ENCODE measurements at places on chromosomes 5 and 9.

DNA sequence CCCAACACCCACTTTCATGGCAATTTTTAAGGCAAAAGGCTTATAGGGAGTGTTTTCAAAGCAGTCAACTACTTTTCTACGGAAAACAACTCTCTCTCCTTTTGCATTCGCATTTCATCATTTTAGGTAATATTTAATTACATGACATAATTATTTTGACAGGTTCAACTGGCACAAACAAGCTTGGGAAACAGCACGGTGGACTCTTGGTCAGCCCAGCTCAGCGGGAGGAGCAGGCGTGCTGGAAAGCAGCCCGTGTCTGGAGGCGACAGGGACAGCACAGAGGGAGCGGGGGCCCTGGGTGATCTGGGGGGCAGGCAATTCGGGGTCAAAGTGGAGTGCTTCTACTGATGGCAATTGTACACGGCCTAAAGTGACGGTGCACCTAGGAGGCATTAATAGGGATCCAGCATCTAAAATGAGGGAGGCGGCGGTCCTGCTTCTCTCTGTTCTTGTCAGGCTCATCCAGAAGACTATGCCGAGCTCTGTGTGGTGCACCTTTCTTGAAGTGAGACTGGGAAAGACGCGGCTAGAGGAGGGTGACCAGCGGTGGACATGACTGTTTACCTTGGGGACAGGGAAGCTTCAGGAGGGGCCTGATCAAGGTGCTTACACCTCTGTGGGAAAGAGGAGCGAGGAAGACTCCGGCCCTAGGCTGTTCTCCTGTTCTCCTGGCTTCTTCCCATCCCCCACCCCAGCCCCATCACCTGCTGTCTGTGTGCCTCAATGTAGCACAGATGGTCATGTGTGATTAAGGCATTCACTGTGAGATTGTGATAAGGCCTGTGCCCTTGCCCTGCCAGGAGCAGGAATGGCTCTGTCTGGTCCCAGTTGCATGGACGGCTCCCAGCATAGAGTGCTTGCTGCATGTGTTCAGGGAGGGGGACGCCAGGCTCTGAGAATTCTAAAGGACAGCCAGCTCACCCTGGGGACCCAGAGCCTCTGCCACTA lies 3.4 kb downstream of the MYMK start:
- DNase-seq, result no peak

GRCh38 chr9:110802416-110803035 lies 133.9 kb downstream of the MUSK start:
- no peak for DNase-seq

- DNase-seq, result no peak
These were observed 125.3 kb downstream of the ST8SIA4 start for GRCh38 chr5:100777680-100778300.

DNA sequence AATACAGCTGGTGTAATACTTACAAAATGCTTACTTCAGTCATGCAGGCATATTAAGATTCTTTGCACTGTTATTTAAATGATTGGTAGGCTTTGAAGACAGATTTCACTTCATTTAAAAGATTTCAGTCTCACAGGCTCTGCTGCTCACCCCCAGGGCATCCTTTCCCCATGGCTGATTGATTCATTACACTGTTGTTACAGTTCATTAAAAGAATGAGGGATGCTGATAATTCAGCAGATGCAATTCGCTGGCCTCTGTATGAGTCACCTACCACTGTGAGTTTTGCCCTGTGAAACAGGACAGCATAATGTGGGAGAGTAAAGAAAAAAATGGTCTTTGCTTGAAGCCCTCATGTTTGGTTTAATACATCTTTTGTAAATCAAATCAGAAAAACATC lies 246.9 kb downstream of the CYLC2 start:
- DNase-seq, result no peak

GRCh38 chr5:124790301-124790894 lies 44.0 kb upstream of the ZNF608 start:
- DNase-seq, result no peak

DNA sequence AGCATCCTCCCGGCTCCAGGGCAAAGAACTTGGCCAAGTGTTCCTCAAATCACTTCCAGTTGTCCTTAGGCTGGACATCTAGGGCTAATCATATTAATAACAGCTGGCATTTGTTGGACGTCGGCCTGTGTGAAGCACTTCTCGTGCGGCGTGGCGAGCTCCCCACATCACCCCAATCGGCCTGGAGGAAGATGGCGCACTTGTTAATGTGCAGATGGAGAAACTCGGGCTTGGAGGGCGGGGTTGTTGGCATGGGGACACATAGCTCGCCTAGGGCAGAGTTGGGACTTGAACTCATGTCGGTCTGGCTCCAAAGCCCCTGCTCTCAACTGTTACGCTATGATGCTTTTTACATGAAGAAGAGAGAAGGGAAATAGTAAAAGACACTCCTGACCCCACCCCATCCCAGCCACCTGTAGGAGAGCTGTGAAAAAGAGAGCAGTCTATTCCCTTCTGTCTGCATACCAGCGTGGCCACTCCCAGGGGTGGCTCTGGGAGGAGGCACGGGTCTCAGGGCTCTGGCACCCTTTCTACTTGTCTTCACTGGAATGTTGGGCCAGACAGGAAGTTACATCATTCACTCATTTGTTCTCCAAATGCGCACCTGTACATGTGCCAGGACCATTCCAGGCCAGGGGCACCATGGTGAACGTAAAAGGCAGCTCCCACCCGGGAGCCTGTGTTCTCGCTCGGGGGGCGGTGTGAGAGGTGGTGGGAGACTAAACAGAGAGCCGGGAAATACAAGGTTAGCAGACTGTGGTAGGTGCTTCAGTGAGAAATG lies 12.8 kb upstream of the NUP214 start:
- DNase-seq, result no peak

GRCh38 chr5:32462618-32463017 lies 18.1 kb upstream of the ZFR start:
- DNase-seq, result no peak

- peak; percentile 1 for DNase-seq
These were observed 649.1 kb downstream of the BNC2 start for GRCh38 chr9:16221366-16221765.

- no peak for DNase-seq
These were observed 9.3 kb downstream of the OBP2B start for GRCh38 chr9:133199648-133200321.

- DNase-seq, result no peak
These were observed 14.2 kb downstream of the AP3S1 start for GRCh38 chr5:115855959-115856358.

DNA sequence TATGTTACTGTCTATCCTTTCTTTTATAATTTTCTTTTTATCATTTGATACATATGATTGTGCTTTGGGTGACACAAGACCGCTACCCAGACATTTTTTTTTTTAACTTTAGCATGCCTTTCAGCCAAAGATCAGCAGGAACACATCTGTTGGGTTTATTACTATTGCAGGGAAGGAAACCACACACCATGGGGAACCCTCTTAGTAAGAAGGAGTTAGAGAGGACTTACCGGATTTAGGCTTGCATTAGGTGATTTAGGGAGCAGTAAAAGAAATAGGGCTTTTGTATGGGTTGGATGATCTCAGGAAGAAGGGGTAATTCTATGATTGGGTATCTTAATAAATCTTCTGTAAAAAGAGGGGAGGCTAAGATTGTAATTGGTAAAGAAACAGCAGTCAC lies 138.2 kb downstream of the SNX18 start:
- no peak for DNase-seq

DNA sequence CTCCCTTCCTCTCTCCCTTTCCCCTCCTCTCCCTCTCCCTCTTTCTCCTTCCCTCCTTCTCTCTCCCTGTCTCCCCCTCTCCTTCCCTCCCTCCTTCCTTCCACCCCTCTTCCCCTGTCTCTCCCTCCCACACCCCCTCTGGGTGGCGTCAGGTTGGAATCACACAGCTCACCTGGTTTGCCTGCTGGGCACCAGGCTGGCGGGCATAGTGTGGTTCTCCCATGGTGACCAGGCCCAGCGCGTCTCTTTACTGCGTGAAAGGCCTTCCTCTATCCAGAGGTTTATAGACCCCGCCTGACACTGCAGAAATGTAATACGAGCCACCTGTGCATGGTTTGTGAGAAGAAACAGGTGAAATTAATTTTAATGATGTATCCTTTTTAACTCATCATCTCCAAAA lies 76.2 kb downstream of the MRPL36 start:
- no peak for DNase-seq

GRCh38 chr9:123964761-123965160 lies 34.8 kb upstream of the DENND1A start:
- no peak for DNase-seq

DNA sequence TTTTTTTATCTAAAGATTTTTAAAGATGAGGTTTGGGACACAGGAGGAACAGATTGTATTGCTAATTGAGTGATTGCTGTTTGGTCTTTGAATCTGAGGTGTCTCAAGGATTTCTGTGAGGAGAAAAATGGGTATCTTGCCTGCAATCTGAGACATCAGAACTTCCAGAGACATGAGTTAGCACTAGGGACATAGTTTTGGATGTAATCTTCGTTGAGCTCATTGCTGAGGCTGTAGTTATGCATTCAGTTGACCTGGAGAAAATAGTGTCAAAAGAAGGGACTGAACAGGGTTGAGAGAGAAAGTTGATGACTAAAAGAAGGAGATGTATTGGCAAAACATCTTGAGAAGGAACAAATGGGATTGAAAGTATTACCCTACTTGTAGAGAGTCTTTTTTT lies 24.6 kb downstream of the C9orf85 start:
- DNase-seq, result no peak

GRCh38 chr9:34332076-34332964 lies 3.0 kb downstream of the NUDT2 start:
- DNase-seq, result peak; percentile 19

- no peak for DNase-seq
These were observed 111.7 kb upstream of the MRPS30 start for GRCh38 chr5:44697025-44697424.

DNA sequence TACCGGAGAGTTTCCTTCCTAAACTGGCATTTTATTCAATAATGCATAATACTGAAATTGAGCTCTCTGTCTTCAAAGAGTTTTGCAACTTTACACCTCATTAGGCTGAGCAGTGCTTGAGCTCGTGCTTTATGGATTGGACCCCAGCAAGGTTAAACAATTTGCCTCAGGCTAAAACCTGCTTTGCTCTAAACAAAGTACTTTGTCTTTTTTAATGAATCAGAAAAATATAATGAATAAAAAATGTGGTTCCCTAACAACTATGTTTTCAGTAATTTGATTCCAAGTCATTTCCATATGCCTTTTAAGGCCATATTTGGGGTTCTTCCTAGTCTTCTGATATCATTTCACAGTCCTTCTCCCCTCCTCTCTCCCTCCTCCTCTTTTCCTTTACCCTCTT lies 20.0 kb downstream of the ZNF366 start:
- no peak for DNase-seq

DNA sequence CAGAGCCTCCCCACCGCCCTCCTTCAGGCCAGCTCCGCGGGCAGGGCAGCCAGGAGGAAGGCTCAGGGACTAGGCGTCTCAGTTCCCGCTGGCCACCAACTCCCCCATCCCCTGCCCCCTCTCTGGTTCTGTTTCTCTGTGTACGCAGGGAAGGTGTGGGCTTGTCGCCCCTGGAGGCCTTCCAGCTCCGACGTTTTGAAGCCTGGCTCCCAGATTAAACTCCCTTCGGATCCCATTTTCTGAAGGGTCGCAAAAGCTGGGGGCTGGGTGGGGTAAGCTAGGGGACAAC lies 346 bp downstream of the ATOX1 start:
- DNase-seq, result no peak

DNA sequence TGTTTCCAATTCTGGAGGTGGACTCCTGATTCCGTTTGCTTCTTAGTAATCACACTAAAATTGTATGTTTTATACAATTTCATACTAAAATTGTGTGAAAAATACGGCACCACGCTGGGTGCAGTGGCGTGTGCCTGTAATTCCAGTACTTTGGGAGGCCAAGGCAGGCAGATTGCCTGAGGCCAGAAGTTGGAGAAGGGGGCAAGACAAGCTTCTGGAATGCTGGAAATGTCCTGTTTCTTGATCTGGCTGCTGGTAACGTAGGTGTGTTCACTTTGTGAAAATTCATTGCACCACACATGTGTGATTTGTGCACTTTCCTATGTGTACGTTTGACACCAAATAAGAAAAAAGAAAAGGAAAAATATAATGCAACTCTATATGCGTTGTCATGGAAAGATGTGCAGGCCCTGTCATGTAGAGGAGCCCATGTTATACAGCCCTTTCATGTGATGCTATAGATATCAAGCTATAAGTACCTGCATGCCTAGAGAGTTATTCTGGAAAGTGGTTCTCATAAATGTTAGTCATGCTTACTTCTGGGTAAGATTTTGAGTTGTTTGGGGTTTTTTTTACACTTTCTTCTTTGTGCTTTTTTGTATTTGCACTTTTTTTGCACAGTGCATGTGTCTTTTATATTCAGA lies 119.9 kb downstream of the TMEM174 start:
- DNase-seq, result no peak

- no peak for DNase-seq
These were observed 39.4 kb downstream of the NNT start for GRCh38 chr5:43642428-43642827.

- peak; percentile 67 for DNase-seq
These were observed 16.0 kb downstream of the ZNF462 start for GRCh38 chr9:106878934-106879333.

DNA sequence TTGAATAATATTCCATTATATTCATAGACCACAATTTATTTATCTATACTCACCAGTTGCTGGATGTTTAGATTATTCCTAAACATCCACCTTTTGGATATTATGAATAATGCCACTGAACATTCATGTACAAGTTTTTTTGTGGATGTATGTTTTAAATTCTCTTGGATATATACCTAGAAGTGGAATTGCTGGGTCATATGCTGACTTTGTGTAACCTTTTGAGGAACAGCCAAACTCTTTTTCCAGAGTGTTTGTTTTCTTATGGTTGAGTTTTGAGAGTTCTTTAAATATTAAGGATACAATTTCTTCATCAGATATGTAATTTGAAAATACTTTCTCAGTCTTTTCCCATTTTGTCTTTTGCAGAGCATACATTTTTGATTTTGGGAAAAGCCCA lies 2.7 kb downstream of the VPS13A start:
- DNase-seq, result no peak

- DNase-seq, result no peak
These were observed 94.2 kb upstream of the APC start for GRCh38 chr5:112643339-112643971.

- DNase-seq, result no peak
These were observed 93.9 kb downstream of the GHR start for GRCh38 chr5:42517164-42517563.

- DNase-seq, result no peak
These were observed 412 bp downstream of the LCN1 start for GRCh38 chr9:135521608-135522095.

- DNase-seq, result no peak
These were observed 35.8 kb downstream of the ALG2 start for GRCh38 chr9:99185934-99186333.

DNA sequence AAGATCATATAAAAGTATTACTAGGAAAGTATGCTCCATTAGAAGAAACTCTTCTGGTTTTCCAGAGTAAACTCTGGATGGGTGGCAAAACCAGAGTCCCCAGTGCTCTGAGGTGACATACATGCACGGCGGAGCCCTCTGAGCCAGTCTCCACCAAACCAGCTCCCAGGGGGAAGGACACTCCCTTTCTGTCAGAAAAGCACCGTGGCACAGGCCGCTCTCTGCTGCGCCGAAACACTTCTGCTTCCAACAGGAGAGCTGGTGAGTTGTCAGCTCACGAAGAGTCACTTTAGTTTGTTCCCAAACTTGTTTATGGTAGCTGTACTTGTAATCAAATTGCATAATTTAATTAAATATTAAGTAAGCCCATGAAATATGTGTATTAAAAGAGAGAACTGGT lies 184.6 kb downstream of the CDK5RAP2 start:
- DNase-seq, result no peak

All from NCI-H446 treated with DMSO at 0.1 percent for 48 hours (cell line).